ENCODE measurements at places on chromosomes 12 and 14.
A peak's percentile ranks its signal among the peaks of the same experiment; 100 is the strongest.

- no peak for DNase-seq
These were observed 106.4 kb downstream of the SCFD1 start for GRCh38 chr14:30728471-30728870.

- no peak for DNase-seq
These were observed 13.9 kb downstream of the RTL1 start for GRCh38 chr14:100889641-100890040.

- DNase-seq: no peak
These were observed 62.8 kb downstream of the SERPINA3 start for GRCh38 chr14:94675036-94675435.

DNA sequence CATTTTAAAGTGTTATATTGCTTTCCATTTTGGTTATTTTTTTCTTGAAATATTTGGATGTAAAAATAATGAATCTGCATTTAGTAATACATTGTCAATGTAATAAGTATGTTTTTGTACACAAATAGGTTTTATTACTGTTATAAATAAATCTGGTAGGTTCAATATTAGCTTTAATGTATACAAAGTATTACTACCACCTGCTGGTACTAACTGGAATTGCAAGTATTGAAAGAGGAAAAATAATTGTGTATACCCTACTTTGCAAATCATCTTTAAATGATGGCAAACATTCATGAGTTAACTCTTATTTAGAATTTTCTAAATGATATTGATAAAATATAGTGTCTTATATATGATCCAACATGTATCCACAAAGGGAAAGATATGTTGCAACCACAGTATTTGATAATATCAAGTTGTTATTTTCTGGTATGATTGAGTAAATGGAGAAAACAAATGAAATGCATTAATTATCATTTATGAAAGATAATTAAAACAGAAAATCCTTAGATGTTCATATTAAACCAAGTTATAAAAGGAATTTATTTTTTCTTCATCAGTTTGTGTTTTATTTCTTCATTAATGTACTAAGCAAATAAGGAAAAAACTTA lies 3.2 kb downstream of the OR4K2 start:
- DNase-seq: no peak

- DNase-seq: no peak
These were observed 51.2 kb downstream of the DNAH10 start for GRCh38 chr12:123813349-123813748.

DNA sequence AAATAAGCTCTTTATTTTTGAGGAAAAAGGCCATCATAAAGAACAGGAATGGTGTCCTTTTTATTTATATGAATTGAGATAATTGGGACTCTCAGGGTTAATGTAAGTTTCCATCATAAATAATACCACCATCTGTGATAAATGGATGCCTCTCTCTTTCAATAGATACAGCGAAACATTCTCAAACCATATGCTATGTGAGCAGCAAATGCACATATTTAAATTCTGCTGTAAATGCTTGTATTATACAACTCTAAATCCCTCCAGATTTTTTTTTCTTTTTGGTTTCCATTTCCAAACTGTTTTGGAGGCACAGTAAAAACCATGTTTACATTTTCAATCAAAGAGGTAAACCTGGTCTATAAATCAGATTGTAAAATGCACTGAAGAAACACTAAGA lies 132.3 kb downstream of the TMEM132C start:
- no peak for DNase-seq

- no peak for DNase-seq
These were observed 35.6 kb downstream of the DAD1 start for GRCh38 chr14:22553445-22553844.

DNA sequence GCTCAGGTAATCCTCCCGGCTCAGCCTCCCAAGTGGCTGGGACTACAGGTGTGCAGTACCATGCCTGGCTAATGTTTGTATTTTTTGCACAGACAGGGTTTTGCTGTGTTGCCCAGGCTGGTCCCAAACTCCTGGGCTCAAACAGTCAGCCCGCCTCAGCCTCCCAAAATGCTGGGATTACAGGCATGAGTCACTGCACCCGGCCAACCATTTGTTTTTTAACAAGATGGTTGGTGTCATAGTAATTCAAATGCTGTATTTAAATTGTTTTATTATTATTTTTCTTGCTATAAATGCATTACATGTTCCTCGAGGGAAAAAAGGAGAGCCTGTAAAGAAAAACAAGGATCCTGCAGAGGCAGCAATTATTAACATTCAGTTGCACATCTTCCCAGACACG lies 83.9 kb downstream of the EP400 start:
- no peak for DNase-seq

- no peak for DNase-seq
These were observed 187.5 kb downstream of the PCNX1 start for GRCh38 chr14:71094722-71095121.

DNA sequence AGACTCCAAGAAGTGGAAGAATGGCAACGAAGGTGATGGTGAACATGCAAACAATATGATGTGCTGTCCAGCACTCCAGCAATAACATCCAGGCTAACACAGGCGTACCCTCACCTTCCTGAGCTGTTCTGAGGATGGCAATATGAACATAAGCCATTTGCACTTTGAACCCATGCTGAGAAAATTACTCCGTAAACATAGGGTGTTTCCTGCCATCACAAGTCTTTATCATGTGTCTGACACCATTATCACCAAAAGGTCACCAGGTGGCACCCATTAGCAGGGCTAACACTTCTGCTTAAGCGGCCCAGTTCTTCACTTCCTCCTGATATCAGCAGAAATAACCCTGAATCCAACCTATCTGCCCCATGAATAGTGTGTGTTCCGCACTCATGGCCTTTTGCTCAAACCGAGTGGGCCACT lies 482.8 kb downstream of the MED13L start:
- no peak for DNase-seq

DNA sequence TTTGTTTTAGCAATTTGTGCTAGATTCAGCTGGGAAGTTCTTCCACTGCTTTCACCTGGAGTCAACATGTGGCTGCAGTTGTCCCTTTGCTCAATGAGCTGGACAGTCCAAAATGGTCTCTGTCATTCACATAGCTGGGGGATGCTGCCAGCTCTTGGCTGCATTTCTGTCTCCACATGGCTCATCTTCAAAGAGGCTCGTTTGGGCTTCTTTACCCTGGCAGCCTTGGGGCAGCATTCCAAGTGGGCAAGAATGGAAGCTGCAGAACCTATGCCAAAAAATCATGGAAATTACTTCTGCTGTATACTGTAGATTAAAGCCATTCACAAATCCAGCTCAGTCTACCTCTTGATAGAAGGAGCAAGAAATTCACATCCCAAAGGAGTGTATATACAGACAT lies 199.1 kb downstream of the SLC5A8 start:
- no peak for DNase-seq

GRCh38 chr12:10142976-10143589 lies 13.1 kb upstream of the CLEC7A start:
- no peak for DNase-seq

- DNase-seq: peak; percentile 43
These were observed 268 bp downstream of the NDUFB1 start for GRCh38 chr14:92121207-92121669.

DNA sequence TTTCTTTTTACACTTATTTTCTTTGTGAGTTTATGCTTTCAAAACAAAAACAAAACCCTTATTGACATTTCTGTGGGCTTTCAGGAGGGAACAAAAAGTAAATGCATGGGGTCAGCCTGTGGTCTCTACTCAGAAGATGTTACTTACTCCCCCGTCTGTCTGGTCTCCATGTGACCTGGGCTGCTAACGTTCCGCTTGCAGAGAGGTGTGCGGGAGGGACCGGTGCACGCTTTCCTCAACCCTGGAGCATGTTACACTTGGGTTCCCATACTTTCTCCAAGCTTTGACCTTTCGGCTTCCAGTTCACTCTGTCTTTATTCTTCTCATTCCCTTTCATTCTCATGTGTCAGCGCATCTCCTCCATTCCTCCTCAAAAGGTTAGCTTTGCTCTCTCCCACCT lies 36.5 kb downstream of the ZC3H14 start:
- DNase-seq: no peak

GRCh38 chr12:29582146-29582545 lies 84.7 kb upstream of the OVCH1 start:
- no peak for DNase-seq

GRCh38 chr12:55738123-55739024 lies 4.5 kb upstream of the GDF11 start:
- DNase-seq: peak; percentile 78

- no peak for DNase-seq
These were observed 7.8 kb upstream of the ABCC9 start for GRCh38 chr12:21949036-21949435.

DNA sequence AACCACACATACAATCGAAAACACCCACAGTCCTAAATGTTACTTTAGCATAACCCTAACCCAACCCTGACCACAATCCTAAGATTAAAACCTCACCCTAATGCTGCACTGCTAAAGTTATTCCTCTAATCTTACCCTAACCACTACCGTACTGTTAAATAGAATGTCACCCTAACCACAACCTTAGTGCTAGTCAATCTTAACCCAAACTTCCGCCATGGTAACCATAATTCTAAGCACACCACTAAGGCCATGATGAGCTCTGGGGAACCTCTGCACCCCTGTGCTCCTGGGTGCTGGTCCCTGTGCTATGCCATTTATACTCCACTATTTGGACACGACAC lies 38.0 kb downstream of the LTBP2 start:
- DNase-seq: no peak
